ENCODE measurements at places on chromosomes 3 and 15.

- DNase-seq = no peak
These were observed 585.6 kb upstream of the ZNF717 start for GRCh38 chr3:76370749-76371520.

DNA sequence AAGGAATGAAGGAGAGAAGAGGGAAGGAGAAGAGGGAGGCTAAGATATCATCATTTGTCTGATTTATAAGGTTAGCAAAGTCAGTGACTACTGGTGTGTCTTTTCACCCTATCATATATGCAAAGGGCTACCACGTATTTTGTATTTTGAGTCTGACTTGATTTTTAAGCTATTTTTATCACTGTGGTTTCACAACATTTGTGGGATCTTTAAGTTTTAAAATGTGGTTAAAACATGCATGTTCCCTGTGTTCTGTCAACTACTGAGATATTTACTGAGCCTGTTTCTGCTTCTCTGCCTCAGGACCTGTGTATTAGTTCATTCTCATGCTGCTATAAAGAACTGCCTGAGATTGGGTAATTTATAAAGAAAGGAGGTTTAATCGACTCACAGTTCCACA is 22.5 kb upstream of the SPTSSB start:
- DNase-seq = no peak

- DNase-seq = peak; percentile 99
These were observed 48.9 kb upstream of the POLG start for GRCh38 chr15:89383365-89384175.

GRCh38 chr3:184155644-184156521 is 706 bp downstream of the DVL3 start:
- no peak for DNase-seq

DNA sequence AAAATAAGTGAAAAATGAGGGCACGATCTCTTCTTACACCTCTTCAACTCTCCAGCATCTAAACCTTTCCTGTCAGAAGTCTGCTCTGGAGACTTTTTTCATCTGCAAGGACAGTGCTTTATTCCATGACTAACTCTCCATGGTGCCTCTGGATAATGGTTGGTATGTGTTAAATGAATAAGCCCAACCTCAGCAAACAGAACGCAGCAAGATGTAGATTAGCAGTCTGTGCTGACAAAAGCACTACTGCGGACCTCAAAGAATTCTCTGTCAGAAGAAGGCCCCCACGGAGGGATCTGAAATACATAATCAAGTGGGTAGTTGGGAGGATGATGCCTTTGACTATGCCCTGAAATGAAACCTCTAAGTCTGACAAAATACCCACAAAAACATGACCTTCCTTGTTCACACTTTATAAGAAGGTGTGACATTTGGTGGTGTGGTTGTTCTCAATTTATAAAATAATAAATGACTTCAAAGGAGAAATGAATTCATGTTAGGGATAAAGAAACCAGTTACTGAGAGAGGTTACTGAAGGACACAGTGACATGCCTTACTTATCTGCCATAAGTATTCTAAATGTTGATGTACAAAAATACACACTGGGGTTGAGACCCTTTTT is 43.2 kb upstream of the ADCY5 start:
- DNase-seq = no peak

DNA sequence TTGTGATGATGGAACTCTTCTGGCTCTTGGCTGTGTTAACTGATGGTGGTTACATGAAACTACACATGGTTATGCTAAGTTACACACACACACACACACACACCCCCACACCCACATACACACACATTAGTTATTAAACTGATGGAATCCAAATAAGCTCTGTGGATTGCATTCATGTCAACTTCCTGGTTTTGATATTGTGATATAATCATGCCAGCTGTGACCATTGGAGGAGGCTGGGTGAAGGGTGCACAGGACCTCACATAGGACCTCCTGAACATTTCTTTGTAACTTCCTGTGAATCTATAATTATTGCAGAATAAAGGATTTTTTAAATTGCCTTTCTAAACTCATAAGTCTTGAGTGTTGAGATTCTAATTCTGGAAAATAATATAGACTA is 58.9 kb upstream of the LIMD1 start:
- DNase-seq = no peak

- no peak for DNase-seq
These were observed 3.1 kb upstream of the NR1I2 start for GRCh38 chr3:119778811-119779210.

DNA sequence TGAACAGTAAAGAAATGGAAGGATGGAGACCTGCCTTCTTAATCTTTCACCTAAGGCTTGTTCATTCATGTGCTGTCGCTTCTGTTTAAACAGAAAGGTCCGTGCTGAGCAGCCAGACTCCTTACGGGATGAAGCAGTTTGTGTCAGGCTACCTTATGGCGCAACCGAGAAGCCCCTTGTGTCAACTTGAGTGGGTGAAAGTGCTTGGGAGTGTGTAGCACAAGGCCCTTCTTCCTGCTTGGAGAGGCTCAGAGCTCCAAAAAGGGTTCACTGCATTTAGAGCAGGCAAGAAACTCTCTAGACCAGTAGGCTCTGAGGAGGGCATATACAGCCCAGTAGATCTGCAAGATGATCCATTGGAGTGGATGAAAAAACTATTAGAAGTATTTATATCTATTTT is 16.0 kb downstream of the CAPN3 start:
- DNase-seq = no peak

DNA sequence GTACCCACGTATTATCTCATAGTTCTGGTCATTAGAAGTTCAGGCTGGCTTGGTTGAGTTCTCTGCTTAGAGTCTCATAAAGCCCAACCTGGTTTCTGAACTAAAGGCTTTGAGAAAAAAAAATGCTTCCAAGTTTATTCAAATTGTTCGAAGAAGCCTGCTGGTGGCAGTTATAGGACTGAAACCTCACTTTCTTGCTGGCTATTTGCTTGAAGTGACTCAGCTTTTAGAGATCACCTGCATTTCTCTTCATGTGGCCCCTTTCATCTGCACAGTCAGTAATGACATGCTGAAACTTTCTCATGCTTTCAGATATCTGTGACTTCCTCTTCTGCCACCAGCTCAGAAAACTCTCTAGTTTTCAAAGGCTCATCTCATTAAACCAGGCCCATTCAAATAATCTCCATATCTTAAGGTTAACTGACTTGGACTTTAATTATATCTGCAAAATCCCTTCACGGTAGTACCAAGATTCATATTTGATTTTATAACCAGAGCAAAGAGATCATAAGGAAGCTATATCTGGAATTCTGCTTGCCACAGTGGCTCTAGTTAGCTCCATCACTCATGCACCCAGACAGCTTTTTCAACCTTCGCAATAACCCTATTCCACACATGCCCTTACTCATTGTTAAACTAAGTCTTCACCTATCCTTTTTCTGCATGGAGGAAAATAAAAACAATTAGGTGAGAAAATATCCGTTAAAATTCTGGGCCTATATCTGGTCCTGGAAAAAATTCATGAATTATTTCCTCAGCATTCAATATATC is 433.8 kb upstream of the CBLB start:
- DNase-seq = no peak

- no peak for DNase-seq
These were observed 30.7 kb downstream of the LMCD1 start for GRCh38 chr3:8532251-8532871.

GRCh38 chr3:12427551-12427950 is 56.7 kb upstream of the TSEN2 start:
- DNase-seq = no peak

DNA sequence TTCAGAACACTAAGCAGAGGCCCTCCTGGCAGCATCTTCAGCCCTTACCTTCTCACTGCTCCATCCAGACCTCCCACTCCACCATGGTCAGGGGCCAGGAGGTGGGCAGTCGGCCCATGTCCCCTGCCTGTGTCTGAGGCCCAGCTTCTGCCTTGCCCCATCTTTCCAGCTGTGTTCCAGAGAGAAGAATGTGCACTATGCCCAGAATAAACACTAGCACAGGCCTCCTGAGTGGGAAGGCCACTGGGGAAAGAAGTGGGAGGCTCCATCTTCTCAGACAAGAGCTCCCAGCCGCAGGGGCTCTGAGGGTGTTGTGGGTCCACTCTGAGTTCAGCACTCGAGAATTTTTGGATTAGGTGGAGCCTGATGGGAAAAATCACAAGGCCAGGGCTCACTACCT is 44.5 kb downstream of the ADCY5 start:
- DNase-seq = no peak

- DNase-seq = no peak
These were observed 209.6 kb upstream of the EIF1B start for GRCh38 chr3:40099871-40100270.

DNA sequence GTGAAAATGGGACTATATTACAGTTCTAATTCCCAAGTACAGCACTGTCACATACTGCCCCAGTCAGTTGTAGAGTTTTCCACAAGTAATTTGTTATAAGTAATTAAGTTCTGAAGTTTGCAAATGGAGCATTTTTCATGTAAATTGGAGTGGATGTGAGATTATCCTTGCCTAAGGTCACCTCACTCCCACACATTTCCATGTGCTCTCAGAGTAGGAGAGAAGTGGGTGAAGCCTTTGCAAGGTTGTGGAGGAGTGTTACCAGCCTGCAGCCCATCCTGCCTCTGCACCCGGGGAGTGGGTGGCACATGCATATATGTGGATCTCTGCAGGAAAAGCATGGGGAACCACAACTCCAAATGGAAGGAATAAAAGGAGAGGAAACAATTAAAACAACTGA is 169.8 kb downstream of the CD47 start:
- no peak for DNase-seq

- DNase-seq = no peak
These were observed 32.8 kb upstream of the MFSD1 start for GRCh38 chr3:158768881-158769543.

DNA sequence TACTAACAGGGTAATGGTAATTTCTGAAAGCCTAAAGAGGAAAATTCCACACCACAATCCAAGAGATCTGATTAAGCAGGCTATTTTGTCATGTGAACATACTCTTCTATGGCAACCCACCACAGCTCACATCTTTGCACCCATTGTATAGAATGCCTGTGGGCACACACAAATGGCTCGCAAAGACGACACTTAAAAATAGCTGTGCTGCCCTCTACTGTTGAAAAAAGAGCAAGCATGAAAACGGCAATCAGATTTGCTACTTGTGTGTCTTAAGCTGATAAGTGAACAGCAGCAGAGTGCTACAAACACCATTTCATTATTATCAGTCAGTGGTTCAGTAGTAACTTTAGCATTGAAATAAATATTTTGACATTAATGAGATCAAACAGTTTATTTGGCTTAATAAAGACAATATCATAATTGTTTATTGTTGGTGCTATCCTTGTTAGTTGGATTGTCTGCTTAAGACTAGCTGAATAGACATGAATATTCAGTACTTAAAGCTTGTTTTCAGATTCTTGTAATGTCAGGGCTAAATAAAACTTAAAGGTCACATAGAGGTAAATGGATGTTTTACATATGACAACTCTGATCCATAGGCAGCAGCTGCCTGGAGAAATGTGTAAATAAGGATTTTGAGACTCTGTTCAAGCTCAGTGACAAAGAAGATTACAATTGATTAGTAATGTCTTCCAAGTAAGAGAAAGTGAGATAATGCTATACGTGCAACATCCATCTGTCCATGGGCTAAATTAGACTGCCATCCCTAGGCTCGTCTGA is 199.1 kb downstream of the LRRN1 start:
- DNase-seq = no peak

DNA sequence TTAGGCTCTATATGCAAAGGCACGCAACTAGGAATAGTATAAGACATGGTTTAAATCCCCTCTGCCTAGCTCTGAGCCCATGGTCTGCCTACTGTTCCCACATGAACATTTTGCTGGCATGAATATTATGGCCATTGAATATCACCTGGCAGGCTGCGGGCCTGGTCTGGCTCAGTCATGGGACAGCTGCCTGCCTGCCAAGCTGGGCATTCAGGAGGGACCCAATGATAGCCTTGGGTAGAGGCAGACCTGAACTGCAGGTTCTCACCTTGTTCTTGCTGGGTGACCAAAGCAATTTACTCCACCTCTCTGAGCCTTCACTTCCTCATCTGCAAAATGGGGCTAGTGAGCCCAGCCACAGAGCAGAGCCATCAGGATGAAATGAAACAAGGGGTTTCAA is 11.3 kb downstream of the RBP1 start:
- DNase-seq = no peak

- no peak for DNase-seq
These were observed 824.5 kb downstream of the CADM2 start for GRCh38 chr3:85783291-85783690.

DNA sequence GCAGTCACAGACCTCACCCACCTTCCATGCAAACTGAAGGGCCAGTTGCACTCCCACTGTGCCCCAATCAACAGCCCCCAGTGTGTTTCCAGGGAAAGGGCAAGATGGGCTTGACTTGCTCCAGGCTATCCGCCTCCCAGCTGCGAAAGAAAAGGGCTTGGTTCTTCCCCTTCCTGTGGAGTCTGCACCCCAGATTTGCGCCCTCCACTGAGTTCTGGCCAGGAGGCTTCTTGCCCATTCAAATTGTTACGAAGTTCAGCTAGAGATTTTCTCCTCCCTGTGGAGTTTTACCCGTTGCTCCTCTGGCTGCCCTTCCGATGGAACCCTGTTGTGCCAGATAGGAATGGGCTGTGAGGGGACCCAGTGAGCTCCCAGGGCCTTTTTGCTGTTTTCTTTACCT is 1096.9 kb upstream of the ALCAM start:
- no peak for DNase-seq

DNA sequence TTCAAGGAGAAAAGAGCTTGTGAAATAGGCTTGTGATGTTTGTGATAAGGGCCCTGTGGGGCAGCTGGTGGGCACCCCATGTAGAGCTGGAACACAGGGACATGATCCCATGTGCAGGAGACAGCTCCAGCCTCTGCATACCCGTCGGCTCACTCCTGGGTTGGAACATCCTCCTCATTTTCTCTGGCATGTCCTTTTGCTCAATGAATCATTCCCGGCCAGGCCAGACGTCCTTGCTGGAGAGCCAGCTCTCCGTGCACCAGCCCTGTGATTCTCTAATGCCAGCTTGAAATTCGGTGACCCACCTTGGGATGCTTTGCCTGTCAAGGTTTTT is 77.3 kb downstream of the SMAD3 start:
- no peak for DNase-seq

DNA sequence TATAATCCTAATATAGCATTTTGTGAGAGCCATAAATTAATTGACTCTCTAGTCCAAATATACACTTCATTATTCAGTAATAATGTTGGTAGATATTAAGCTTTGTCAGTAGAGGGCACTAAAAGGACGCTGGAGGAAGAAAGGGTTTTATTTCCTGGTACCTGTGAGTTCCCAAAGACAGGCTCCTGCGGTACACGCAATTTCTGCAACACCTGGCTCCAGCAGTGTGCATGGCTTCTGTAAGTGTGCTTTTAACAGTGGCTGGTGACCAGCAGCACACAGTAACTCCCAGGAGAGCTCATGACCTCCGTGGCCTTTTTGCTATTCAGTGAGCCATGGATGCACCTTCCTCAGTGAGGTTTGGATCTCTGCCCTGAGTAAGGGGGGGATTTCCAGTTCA is 338.3 kb upstream of the ZNF385D start:
- DNase-seq = no peak

DNA sequence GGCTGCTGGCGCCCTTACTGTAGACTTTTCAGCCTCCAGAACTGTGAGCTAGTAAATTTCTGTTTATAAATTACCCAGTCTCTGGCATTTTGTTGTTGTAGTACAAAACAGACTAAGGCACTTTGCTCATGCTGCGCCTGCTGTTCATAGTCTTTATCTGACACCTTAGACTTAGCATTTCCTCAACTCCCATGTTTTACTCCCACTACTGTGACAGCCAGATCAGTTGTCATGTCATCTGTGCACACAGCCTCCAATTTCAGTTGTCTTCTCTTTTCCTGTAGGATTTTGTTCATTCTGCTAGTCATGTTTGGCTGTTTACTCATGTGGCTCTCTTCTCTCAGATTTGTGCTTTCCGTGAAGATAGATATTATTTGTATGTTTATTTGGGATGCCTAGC is 62.0 kb downstream of the TCF12 start:
- no peak for DNase-seq
